Stimulated activated memory B cell treated with anti-CD40 and anti-IgM and Interleukin-4, amounts not matched to agents 10 μg/mL and 1 μg/mL and 100 μg/mL, for 72 hours (primary cell): ENCODE measurements at places on chromosomes 5 and 9.
A peak's percentile ranks its signal among the peaks of the same experiment; 100 is the strongest.

DNA sequence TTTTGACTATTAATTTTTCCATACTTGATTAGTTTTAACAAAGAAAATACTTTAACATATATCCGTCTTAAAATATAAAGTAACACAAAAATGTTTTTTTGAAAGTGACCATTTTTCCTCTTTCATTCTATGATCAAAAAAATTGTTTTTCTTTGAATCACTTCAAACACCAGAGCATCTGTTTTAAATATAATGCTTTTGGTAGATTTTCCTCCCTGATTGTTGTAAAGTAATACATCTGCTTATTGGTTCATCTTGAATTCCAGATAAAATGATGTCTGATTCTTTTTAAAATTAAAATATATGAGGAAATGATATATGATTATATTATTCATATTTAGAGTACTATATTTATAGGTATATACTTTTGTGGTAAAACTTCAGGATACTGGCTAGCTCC lies 76.2 kb upstream of the LPAR1 start:
- no peak for ATAC-seq
- no peaks in the 10 kb centered on the region for H3K36me3 ChIP-seq
- H3K4me1 ChIP-seq = no peaks in the 10 kb centered on the region
- H3K27ac ChIP-seq = no peak overlapping the region

DNA sequence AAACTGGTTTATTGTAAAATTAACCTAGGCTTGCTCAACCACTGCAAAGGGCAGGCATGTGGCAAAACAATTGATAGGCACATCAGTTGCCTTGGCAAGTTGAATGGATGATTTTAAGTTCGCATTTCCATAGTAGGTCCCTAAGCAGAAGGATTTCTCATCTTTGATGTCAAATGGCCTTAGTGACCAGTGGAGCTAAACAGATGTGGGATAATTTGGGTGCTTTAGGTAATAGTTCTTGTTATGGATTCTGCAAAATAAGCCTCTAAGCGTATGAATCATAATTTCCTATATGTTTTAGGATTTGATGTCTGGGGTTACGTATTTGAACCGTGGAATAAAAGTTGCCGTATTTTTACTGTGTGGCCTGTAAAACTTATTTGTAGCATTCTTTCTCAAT lies 182.4 kb downstream of the CD180 start:
- H3K4me3 ChIP-seq = no peak overlapping the region
- H3K27me3 ChIP-seq = no peaks in the 10 kb centered on the region
- peaks cover under 1% of the 10 kb centered on the region for H3K36me3 ChIP-seq
- ATAC-seq = no peak
- H3K27ac ChIP-seq = no peak overlapping the region

DNA sequence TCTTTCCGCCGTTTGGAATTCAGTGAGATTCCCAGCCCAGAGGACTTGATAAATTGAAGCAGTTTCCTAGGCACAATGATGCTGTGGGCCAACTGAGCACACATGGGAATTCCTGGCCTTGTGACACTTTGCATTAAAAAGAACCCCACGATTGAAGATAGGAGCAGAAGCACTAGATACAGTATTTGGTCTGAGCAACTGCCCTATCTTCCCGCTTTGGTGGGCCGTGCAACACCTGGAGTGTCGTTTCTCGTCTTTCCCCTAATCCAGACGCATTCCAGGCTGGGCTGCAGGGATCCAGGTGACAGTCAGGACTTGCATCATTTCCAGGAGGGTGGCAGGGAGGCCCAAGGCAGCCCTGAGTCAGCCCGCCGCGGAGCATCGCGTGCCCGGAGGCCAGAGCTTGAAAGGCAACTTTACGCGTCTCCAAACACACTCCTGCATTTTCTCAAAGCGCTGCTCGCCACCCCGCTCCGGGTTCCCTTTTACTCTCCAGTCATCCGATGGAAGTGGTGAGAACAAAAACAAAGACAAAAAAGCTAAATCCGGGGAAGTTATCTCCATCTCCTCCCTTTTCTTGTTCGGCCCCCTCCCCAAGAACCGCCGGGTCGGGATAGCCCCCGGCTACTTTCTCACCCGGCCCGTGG lies 753 bp upstream of the STC2 start:
- ATAC-seq = no peak
- peaks cover 83% of the 10 kb centered on the region for H3K27me3 ChIP-seq

DNA sequence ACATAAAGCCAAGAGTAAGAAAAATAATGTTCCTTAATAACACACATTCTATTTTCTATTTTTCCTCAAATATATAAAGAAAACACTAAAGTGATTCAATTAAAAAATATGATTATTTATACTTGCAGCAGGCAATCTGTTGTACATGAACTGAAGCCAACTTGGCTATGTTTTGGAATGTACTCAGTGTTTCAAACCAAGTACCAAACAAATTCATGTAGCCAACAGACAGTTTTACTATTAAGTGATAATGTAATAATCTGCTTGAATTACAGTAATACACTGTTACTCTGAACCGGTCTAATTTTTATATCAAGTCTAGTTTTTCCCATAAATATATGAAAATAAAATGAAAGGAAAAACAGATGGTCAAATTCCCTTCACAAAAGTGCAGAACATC lies 58.0 kb downstream of the CEP120 start:
- no peaks in the 10 kb centered on the region for H3K27me3 ChIP-seq
- no peak for ATAC-seq
- H3K36me3 ChIP-seq = peaks cover 40% of the 10 kb centered on the region
- no peak overlapping the region for H3K4me3 ChIP-seq

DNA sequence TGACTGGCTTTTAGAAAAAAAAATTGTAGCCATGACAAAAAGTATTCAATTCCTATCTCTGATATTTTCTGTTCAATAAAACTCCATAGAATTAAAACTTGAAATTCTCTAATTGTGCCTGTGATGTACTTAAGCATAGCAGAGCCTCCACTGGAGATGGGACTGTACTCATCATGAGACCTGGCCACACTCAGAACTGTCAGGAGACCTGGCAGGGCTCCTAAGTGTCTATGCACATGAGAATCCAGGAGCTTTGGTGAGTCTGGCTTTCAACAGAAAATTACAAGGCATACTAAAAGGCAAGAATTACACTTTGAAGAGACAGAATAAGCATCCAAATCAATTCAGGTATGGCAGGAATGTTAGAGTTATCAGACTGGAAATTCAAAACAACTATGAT lies 26.7 kb upstream of the ERCC6L2 start:
- no peak for ATAC-seq
- H3K4me1 ChIP-seq = peaks cover 34% of the 10 kb centered on the region
- no peak overlapping the region for H3K27ac ChIP-seq

DNA sequence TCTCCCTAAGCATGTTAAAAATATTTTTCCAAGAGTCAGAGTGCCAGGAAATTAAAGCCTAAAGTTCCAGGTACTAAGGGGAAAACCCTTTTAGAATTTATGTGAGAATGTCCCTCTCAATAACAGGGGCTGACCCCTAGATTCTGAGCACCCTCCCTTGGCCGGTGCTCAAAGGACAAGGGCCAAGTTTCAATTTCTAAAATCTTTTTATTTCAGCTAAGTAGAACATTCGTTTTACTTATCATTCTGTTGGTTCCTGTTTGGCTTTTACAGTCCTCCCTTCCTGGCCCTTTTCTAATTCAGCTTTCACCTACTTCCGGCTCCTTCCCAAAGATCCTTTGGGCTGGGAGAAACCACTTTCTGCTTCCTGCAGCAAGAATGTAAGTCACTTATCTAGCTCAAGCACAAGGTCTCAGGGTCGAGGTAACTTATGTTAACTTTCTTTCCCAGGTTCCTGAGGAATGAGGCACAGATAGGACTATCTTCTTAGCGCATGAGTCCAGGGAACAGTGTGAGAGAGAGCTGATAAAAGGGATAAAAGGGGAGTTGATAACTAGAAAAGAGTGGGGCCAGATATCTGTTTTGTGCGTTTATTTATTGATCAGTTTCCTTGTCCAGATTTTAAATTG lies 34.6 kb upstream of the F2RL2 start:
- no peak overlapping the region for H3K27ac ChIP-seq
- H3K36me3 ChIP-seq = no peaks in the 10 kb centered on the region
- no peaks in the 10 kb centered on the region for H3K4me1 ChIP-seq

DNA sequence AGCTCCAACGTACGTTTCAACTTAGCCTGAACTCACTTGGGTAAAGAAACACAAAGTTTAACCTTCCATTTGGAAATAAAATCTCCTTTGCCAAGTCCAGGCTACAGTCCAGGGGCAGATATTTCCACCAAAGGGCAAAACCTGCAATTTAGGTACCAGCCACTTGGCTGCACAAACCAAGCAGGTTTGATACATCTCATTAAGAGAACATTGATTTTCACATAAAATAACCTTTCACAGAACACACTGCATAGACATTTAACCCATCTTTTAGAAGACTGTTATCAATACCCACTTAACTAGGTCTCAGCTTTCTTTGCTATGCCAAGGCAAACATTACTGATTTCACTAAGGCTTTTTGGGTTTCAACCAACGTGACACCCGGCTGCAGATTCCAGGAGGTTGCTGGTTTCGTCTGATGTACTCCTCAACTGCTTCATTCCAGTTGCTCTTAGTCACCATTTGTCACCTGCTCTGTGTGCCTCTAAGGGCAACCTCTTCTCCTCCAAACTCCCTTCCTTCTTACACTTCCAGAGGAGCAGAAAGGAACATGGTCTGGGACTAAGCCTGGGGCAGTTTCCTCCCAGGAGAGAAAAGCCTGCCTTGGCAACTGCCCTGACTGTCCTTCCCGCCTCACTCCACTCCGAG lies 67.1 kb downstream of the EPB41L4B start:
- H3K36me3 ChIP-seq = no peaks in the 10 kb centered on the region
- no peaks in the 10 kb centered on the region for H3K4me1 ChIP-seq
- no peak for ATAC-seq
- H3K27ac ChIP-seq = no peak overlapping the region

DNA sequence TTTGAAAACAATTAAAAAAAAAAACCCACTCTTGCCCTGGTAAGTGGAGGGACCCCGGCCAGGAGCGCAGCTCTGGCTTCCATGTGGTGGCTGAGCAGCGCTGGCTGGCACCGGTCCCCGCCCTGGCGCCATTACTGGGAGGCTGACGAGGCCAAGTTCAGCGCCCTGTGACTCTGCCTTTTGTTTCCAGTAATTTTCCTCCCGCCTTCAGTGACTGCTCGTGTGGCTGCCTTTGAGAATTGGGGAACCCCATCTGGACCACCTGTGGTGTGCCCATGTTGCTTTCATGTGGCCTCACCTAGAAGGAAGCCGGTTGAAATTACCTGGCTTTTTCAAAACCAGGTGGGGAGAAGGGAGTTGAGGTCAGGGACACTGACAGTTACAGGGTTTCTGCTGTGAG lies 136.1 kb downstream of the GAPVD1 start:
- no peaks in the 10 kb centered on the region for H3K4me1 ChIP-seq
- no peaks in the 10 kb centered on the region for H3K36me3 ChIP-seq
- no peak overlapping the region for H3K4me3 ChIP-seq
- H3K27me3 ChIP-seq = peaks cover 9% of the 10 kb centered on the region
- no peak for ATAC-seq

GRCh38 chr9:83675466-83675865 lies 32.3 kb downstream of the UBQLN1 start:
- H3K27ac ChIP-seq = no peak overlapping the region
- ATAC-seq = no peak
- H3K4me3 ChIP-seq = no peak overlapping the region
- H3K36me3 ChIP-seq = peaks cover 69% of the 10 kb centered on the region

DNA sequence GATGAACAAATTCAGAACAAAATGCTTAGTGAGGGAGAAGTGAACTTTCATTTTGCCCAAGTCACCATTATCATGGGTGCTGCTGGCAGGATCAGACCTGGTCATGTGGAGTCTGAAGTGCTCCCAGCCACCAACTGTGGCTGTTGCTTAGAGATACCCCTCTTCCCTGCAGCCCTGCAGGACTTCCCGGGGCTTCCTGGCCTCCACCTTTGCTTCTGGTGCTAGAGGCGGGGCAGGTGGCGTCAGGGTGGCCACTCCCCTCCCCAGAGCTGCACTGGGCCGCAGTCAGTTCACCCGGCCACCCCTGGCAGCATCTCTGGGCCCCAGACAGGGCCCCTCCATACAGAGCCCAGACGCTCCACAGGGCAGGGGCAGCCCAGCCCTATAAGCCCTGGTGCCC lies 30.0 kb upstream of the SLC12A7 start:
- H3K36me3 ChIP-seq = no peaks in the 10 kb centered on the region
- ATAC-seq = no peak
- peaks cover 54% of the 10 kb centered on the region for H3K4me1 ChIP-seq
- H3K27me3 ChIP-seq = peaks cover 7% of the 10 kb centered on the region
- peak overlapping the region; percentile 65 for H3K27ac ChIP-seq

DNA sequence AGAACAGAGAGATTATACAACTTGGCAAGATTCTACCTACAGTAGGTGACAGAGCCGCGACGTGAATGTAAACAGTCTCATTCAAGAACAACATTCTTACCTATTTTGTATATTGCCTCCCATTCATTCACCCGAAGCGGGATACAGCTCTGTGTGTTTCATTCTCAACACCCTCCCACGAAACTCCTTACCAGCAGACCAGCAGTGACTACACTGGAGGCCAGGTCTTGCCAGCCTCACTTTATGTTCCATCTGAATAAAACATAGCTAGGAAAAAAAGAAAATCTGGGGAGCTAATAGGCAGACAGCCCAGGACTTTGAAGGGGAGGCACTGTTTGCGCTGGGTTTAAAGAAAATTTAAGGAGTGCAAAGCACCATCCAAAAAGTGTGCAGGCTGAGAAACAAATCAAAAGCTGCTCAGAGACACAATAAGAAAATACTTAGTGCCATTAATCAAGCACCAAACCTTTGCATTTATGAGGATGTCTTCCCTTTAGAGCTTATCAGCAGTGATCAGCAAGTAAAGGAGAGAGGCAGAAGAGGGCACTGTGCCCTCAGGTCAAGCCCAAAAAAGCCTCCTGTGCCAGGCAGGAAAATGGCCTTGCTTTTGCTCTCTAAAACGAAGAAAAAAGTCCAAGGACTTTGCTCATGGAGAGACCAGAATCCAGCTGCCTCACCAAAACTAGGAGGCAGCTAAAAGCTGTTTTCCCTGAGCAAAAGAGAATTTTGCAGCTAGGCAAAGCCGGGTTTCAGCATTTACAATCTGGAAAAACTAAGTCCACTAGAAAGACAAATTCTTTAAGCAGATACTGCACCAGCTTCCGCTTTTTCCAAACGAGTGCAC lies 295.1 kb downstream of the BNC2 start:
- H3K27ac ChIP-seq = no peak overlapping the region
- ATAC-seq = no peak

DNA sequence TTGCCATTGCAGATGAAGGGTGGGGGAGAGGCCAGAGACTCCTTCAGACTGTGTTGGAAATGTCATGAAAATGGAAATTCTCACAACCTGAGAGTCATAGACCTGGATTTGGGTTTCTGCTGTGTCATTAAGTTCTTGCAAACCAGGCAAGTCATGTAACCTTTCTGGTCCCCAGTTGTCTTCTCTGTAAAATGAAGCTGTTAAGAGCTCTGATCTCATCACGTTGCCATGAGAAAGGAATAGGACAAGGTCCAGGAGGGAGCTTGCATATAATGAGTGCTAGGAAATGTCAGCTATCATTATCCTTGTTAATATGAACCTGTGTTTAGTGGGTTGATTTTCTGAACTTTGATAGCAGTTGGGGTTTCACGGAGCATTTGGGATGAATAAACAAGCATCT lies 59.1 kb downstream of the FGF1 start:
- no peak for ATAC-seq
- no peak overlapping the region for H3K4me3 ChIP-seq
- H3K36me3 ChIP-seq = no peaks in the 10 kb centered on the region
- no peaks in the 10 kb centered on the region for H3K27me3 ChIP-seq
- no peak overlapping the region for H3K27ac ChIP-seq
